ENCODE measurements at places on chromosomes 3 and 15. TPM values are rescaled to one million over a fixed set of nuclear protein-coding genes. Genes with fewer than 3 reads are reported as not detected.

Gene CFAP20DC
- 1.8 TPM for total RNA-seq

Gene USP13
- 6.6 TPM for total RNA-seq

Gene SLC51B
- 102 TPM for total RNA-seq

- DNase-seq = no peak
- H3K27me3 ChIP-seq = no peaks in the 10 kb centered on the region
- peaks cover 11% of the 10 kb centered on the region for H3K4me1 ChIP-seq
- H3K27ac ChIP-seq = no peak overlapping the region
Observed at GRCh38 chr3:71451060-71451459, 132.5 kb downstream of the FOXP1 start.

- no peak overlapping the region for H3K4me3 ChIP-seq
- H3K4me1 ChIP-seq = no peaks in the 10 kb centered on the region
- no peaks in the 10 kb centered on the region for H3K36me3 ChIP-seq
- no peak for DNase-seq
Observed at GRCh38 chr15:51096976-51097375, 2.3 kb upstream of the TNFAIP8L3 start.
